ENCODE measurements at places on chromosomes 2 and 18. TPM values are rescaled to one million over a fixed set of nuclear protein-coding genes. Genes with fewer than 3 reads are reported as not detected.

The CNTNAP5 gene
- not detected for total RNA-seq

The KIF1A gene
- not detected for total RNA-seq

The SIX2 gene
- 19.1 TPM for total RNA-seq

The SULT1C4 gene
- not detected for total RNA-seq

The DPY30 gene
- 63.9 TPM for total RNA-seq

The PLEK gene
- not detected for total RNA-seq

Data from cardiac atrium fibroblast (primary cell).